CD4-positive, alpha-beta T cell treated with Interleukin-17A for 1 hour (primary cell): ENCODE measurements at places on chromosomes 12 and 14.

GRCh38 chr12:104466709-104467345 is 10.1 kb downstream of the CHST11 start:
- no peak for DNase-seq

GRCh38 chr14:54532111-54533012 is 22.7 kb downstream of the CGRRF1 start:
- DNase-seq, result no peak

- no peak for DNase-seq
These were observed 13.5 kb upstream of the DCP1B start for GRCh38 chr12:2017546-2018337.

- peak; percentile 78 for DNase-seq
These were observed 4.3 kb downstream of the IRF2BPL start for GRCh38 chr14:77024171-77024691.

DNA sequence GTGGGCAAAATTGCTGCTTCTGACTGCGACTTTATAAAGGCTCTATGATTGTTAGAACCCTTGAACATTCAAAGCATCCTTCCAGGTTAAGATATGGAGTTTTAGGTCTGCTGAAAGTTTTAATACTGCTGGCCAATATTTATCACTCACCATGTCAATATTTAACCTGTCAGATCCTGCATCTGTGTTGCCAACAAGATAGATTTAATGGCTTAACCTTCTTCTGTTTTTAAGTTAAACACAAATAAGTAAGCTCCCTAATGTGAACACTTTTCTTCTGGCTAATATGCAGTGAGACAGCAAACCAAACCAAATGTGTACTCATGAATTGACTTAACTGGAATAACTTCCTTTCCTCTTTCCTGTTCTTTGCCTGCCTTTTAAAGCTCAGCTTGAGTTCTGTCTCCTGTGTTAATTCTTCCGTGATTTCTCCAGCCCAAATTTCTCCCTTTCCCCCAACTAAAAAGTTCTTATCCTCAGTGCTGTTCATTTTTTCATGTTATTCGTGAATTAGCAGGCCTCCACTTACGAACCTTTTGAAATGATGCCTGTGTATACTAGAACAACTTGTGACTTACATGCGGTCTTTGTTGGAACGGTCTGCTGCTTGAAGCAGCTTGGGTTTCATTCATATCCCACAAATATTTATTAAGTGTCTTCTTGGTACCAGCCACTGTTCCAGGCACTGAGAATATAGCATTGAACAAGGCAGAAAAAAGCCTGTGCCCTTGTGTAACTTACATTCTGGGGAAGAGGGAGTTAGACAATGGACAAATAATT is 9.1 kb downstream of the FBXW8 start:
- no peak for DNase-seq

- no peak for DNase-seq
These were observed 21.3 kb downstream of the TPCN1 start for GRCh38 chr12:113242560-113242959.

DNA sequence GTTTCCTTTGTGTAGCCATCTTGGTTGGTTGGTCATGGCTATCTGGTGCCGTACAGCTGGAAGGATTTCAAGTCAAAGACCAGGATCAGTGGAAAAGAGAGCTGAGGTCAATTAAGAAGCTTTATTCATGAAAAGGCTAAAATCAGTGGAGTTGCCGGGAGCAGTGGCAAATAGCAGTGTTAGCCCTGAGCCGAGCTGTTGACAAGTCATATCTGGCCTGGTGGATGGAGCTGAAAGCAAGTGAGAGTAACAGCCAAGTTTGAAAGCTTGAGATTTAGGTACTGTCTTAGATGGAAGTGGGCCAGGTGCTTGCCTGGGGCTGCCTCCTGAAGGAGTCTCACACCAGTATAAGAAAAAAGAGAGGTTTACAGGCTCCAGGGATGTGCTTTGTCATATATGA is 9.0 kb downstream of the BATF start:
- no peak for DNase-seq

GRCh38 chr12:104248444-104248843 is 32.9 kb downstream of the TXNRD1 start:
- DNase-seq, result no peak

DNA sequence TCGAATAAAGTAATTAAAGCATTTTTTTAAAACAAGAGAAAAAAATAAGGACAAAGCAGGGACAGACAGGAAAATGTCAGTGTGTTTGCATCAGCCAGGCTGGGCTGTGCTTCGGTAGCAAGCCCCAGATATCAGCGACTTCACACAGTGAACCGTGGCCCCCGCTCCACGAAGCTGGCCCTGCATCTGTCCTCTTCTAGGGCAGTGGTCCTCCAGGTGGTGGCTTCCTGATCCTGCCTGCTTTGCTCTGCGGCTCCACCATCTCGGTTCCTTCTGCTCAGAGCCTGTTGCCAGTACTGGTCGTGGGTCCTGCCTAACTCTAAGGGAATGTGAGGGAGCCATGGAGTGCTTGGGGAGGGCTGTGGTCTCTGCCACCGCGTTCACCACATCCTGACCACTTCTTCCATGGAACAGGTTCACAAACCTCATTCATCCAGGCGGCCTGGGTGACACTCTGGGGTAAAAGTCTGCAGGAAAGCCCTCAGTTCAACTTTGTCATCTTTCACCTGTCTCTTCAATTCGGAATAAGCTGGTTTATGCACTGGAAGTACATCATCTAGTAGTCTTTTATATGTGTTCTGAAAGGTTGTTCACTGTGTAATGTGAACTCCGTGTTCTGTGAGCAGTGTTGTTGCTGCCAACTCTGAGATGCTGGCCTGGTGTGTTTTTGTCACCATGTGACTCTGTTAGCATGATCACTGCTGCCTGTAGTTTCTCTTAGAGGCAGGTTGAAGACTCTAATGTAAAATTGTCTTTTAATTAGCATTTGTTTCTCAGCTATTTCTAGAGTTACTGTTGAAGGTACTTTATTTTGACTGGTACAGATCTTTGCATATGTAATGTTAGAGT is 47.9 kb downstream of the ANKRD9 start:
- no peak for DNase-seq
